AG09319 (cell line): ENCODE measurements at places on chromosomes 2 and 18.

DNA sequence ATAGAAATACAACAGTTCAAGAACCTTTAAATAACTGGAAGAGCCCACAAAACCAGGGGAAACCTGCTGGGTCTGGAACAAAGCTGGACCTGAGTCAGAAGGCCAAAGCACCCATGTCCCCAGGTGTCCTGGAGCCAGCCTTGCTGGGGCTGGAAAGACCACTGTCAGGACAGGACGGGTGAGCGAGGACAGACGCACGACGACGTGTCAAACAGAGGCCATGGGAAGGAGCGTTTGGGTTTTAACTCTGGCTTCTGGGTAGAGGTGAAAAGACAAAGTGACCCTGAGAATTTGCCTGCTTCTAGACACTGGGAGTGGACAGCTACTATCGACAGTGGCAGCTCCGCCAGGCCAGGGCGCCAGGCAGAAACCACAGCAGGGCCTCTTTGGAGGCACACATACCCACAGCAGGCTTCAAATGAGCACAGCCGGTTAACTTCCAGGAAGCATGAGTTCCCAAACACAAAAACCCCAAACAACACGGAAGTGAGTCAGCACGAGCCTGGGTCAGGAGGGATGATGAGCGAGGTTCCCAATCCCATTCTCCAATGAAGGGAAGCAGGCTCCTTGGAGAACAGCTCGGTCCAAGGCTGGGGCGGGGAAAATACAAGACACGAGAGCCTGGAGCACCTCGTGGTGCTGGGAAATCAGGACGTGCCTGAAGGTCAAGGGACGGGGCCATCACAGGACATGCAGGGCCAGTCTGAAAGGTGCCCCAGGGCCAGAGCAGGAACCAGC lies 208.0 kb downstream of the TWIST2 start:
- no peak for DNase-seq

DNA sequence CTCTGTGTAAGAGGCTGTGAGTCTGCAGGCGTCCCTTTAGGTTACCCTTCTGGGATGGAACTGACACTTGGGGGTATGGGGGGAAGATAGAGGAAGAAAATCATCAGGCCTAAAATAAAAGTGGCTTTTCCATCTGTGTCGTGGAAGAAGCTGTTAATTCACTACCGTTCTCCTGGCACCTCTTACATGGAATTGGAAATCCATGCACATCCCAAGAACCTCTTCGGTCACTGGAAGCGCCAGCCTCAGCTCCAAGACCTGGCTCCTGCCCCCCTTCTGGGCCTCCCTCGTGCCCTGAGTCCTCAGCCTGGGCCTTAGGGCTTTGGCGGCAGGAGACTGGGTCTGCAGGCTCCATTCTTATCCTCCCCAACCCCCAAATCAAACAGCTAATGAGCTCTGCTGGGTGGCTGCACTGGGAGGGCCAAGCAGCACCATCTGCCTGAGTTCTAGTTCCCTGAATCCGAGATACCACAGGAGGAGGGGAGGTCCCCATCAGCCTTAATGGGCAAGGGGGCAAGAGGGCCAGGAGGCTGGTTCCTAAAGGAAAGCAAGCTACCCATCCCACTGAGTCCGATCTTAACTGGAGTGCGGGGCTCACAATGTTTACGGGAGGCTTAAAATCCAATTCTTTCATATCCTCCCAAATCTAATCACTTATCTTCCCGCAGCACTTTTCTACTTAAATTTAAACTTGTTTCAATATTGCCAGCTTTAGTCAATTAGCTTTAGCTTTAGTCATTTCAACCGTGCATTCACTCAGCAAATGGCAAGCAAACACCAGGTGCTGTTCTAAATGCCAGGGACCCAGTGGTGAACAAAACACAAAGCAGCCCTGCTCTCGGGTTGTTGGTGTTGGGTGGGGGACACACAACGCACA lies 52.8 kb downstream of the FAM178B start:
- no peak for DNase-seq

GRCh38 chr18:23963443-23964165 lies 51.0 kb upstream of the TTC39C start:
- DNase-seq, result no peak

GRCh38 chr18:10403708-10404107 lies 50.7 kb upstream of the APCDD1 start:
- DNase-seq, result no peak

DNA sequence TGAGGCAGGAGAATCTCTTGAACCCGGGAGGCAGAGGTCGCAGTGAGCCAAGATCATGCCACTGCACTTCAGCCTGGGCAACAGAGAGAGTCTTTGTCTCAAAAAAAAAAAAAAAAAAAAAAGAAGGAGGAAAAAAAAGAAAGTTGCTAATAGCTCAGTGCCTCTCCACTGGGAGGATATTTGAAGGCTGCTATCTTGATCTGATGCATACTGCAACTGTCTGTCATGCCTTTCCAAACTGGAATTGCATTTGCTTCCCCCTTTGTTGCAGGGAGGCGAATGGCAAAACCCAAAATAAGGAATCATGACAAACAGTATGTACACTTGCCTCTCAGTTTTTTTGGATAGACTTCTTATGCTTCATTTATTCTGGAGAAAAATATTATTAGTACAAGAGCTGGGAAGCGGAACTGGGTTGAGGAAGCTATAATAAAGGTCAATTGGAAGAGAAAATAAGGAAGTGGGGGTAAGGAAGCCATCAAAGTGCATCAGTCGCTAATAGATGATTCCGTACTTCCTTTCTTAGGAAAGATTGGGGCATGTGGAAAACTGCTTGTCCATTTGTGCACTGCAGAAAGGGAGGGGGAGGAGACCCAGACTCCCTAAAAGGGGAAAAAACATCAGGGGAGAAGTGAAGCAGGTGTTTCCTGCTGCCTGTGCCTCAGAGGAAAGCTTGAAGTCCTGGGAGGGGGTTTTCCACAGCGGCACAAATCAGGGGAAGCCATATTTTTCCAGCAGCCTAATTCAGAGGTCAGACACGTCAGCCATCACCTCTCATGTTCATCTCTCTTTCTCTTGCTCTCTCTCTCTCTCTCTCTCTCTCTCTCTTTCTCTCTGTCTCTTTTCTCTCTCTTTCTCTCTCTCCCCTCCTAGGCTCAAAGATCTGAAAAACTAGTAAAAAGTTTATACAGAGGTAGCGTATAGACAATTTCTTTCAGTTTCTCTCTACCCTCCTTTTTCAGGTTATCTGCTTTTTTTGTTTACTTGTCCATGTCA lies 301.4 kb upstream of the TNP1 start:
- DNase-seq, result no peak

GRCh38 chr2:69222953-69223658 lies 163.9 kb downstream of the GFPT1 start:
- no peak for DNase-seq

DNA sequence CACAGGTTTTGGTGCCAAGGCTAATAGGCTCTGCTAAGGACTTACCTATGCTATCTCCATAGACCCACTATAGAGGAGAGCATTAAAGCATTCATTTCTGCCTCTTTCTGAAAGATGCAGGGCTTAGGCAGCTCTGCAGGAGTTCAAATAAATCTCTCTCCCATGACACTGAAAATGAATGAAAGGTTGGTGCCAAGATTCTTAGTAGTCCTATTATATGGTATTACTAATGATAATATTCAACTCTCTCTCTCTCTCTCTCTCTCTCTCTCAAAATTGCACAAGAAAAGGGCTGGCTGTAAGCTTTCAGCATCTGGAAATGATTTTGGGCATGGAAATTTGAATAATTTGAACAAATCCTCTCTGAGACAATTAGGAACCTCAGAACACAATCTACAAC lies 433.7 kb downstream of the MBD2 start:
- peak; percentile 50 for DNase-seq

GRCh38 chr18:68555879-68556301 lies 159.0 kb downstream of the TMX3 start:
- no peak for DNase-seq

- DNase-seq, result no peak
These were observed 1918.2 kb upstream of the PIK3C3 start for GRCh38 chr18:40036861-40037260.

GRCh38 chr2:15941481-15941850 lies 1.1 kb downstream of the MYCN start:
- DNase-seq, result no peak

DNA sequence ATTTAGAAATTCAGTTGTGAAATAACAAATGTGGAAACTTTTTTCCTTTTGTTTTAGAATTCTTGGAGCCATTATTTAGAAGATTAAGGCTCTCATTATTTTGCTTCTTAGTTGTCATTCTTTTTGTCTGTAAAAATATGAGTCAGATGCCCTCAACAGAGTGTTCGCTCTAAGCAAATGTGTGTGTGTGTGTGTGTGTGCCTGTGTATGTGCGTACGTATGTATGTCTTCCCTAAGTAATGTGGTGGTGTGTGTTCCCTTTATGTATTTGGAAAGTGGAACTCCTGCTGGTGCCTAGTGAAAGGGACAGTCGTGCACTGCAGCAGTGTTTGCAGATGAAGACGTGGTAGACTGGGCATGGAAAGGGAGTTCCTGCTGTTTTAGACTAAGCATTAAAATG lies 27.5 kb downstream of the ZNF407 start:
- no peak for DNase-seq

- DNase-seq, result no peak
These were observed 28.1 kb downstream of the GFPT1 start for GRCh38 chr2:69358914-69359313.

GRCh38 chr2:70473101-70473722 lies 80.4 kb downstream of the TGFA start:
- no peak for DNase-seq

DNA sequence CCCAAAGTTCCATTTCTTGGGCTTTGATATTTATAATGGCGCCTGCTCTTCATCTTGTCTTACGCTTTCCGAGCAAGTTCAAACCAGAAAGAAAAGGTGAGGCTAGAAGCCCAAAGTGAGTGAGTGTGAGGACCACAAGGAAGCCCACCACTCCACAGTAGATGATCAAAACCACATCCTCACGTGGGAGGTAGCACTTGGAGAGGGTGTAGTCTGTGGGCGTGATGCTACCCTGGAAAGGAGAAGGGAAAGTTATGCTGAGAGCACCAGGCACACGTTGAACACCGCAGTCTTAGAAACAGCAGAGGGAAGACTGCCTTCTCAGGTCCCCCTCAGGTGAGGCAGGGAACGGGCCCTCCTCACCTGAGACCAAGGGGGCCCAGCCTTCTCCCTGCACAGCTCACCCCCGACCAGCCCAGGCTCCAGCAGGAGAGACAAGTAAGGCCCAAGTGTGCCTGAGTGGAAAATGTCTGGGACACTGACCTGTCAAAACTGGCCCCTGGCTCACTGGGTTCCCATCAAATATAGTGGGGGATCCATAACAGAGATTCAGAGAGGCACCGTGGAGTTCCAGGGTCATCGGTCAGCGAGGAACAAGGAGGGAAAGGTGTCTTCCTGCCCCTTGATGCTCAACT lies 23.6 kb downstream of the MPPE1 start:
- DNase-seq, result no peak

DNA sequence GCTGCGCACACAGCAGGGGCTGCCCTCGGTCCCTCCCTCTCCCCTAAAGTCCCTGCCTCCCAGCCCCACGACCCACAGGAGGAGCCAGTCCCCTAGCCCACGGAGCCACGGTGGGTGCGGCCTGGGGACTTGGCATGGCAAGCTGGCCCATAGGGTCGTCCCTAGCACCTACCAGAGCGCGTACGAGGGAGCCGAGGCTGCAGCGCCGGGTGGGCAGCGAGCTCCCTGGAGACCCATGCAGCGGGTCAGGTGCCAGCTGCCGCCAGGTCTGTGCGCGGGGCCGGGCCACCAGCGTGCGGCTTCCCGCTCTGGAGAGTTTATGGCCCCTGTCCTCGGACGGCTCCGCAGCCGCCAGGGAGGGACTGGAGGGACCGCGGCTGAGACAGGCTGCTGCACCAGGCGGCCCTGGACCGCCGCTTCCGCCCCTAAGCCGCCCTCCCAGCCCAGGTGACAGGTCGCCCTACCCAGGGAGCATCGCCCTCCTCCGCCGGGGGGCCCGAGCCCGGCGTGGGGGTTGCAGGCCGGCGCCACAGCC lies 273.6 kb downstream of the CCDC74A start:
- DNase-seq, result no peak

GRCh38 chr2:212078103-212078502 lies 460.5 kb downstream of the ERBB4 start:
- no peak for DNase-seq

GRCh38 chr18:36537289-36537688 lies 239.8 kb downstream of the FHOD3 start:
- DNase-seq, result no peak

DNA sequence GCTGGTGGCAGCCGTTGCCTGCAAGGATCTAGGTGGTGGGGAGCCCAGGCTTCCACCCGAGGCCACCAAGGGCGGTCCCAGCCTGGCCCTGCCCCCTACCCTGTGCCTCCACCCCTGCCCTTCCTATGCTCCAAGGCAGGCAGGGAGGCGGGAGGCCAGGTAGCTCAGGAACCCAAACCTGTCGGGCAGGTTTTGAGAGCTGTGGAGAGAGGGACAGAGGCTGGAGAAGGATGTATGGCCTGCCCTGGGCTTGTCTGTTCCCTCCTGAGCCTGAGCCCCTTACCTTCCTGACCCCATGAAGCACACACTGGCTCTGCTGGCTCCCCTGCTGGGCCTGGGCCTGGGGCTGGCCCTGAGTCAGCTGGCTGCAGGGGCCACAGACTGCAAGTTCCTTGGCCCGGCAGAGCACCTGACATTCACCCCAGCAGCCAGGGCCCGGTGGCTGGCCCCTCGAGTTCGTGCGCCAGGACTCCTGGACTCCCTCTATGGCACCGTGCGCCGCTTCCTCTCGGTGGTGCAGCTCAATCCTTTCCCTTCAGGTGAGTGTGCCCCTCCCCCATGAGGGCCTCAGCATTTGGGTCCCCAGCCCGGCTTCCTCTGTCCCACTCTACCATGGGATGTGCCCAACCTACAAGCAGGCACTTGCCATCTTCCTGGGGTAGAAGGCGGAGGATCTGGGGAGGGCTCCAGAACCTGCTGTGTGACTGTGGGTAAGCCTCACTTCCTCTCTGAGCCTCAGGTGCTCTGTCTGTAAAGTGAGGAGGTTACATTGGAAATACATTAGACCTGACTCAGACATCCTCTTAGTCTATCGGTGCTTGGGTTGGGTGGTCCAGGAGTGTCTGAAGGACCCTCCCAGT lies at the start of gene PROM2:
TSS of gene PROM2 (plus strand) at position 159 of the 860 bp plus-strand sequence. CDS start at position 296, 137 bp downstream.
- DNase-seq, result no peak

GRCh38 chr2:237682151-237682550 lies 54.8 kb downstream of the LRRFIP1 start:
- no peak for DNase-seq

- DNase-seq, result no peak
These were observed 251.3 kb downstream of the DLGAP1 start for GRCh38 chr18:4203568-4204437.

GRCh38 chr2:122340246-122340645 lies 584.8 kb downstream of the TSN start:
- no peak for DNase-seq

- no peak for DNase-seq
These were observed 86.3 kb upstream of the SLC66A3 start for GRCh38 chr2:11068856-11069526.
